ENCODE measurements at places on chromosomes 3 and 15.

DNA sequence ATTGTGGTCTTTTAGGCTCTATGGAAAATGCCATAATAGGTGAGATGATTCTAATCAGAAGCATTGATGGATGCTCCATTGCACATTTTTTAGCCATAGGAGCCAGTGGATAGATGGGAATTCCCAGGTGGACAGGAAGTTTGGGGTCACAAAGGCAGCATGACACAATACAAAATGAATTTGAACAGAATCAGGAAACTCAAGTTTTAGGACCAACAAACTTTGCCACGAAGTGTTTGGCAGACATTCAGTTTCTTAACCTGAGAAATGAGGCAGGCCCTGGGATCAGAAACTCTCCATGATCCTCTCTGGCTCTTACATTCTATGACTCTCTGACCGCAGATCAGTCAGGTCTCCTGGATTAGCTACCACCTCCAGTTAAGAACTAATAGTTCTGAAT is 275.4 kb downstream of the TIGIT start:
- peak; percentile 14 for DNase-seq

DNA sequence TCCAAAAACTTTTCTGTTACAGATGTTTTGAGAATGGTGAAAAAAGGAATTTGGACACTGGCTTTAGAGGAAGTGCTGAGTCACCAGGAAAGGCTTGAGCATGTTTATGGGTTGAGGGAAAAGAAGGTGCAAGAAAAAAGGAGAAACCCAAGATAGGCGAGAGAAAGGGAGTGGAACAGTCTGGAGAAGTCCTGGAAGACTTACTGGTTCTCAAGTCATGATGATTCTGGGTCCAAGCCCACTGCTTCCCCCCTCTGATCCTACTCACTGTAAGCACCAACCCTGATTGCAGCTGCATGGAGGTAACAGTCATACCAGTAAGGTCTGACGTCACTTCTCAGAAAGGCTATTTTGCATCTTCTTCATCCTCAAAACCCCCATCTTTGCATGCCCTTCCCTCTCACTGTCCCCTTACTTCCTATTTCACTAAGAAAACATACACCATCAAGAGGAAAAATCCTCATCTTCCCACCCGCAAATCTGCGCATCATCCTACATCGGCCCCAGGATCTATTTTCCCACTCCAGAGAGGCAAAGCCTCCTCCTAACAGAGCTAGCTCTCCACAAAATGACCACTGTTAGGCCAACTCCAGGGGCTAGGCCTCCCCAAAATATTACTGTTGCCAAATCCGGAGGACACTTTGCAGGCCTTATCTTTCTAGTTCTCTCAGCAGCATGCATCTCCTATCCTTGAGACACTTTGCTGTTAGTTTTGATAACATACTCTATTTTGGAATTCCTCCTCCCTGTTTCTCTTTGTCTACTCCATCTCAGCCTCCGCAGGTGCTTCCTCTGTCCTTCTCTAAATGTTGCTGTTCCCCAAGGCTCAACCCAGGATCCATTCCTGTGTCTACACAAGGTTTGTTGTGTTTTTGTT is 3.2 kb upstream of the ATP13A3 start:
- peak; percentile 58 for DNase-seq

GRCh38 chr3:171614318-171614921 is 154.2 kb upstream of the TNIK start:
- DNase-seq = peak; percentile 3

GRCh38 chr15:60890375-60891230 is 338.5 kb downstream of the RORA start:
- no peak for DNase-seq

GRCh38 chr3:48084929-48085328 is 68.7 kb upstream of the MAP4 start:
- no peak for DNase-seq

DNA sequence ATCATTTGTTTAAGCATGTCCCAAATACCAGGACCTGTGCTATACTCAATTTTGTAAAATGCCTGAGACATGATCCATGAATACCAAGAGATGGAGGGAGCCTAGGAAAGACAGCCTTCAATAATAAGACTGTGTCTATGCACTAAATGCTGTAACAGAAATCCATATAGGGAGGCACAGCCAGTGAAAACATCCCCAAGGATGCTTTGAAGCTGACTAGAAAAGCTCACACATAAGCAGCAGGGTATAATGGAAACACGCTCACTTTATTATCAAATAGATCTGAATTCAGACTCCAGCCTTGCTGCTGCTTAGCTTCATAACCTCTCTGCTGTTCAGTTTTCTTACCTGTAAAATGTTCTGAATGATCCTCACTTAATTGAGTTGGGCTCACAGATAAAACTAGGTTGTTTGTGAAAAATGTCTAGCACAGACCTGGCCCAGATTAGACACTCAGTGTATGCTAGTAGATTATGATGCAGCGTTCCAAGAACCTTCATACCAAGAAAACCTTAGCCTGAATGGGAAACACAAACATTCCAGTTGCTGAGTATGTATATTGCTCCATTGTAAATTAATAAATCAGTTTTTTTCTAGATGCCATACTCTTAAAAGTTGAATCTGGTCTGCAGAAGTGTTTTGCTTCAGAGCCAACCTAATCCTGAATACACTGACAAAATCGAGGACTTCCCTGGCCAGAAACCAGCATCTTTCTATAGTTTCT is 3.8 kb upstream of the LARP6 start:
- DNase-seq = peak; percentile 67

DNA sequence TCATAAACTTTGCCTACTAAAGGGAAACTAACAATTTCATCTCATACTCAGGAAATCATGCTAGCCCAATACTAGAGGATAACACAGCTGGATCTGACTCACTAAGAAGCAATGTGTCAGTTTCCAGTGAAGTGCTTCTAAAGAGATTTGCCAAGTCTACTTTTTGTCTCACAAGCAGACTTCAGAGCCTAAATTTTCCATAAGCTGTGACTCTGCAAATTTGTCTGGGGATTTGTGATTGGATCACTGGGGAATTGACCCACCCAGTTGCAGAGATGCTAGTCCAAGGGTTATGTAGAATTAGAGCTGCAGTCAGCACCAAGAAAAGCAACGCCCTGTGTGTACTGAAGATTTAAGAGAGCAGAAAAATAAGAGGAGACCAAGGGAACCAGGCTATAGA is 647.1 kb downstream of the NTRK3 start:
- DNase-seq = peak; percentile 92

DNA sequence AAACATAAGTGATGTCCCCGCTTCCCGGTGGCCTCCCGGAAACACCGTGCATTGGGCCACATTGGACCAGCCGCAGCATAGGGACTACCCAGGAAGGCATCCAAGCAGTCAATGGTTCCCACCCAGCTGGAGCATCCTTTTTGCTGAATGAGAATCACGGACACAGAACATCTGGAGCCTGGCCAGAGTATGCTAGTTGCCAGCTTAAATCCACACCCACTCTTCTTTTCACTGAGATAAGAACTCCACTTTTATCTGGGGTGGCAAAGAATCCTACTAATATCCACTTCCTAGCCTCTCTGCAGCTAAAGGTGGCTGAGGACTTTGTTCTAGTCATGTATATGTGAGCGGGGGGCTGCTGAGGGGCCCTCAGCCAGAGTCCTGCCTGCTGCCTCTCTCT is 95.2 kb upstream of the PLXNA1 start:
- no peak for DNase-seq

- peak; percentile 85 for DNase-seq
Observed at GRCh38 chr3:61560517-61561373, 626 bp upstream of the PTPRG start.

GRCh38 chr3:151837057-151837456 is 23.1 kb downstream of the AADAC start:
- DNase-seq = peak; percentile 92

- peak; percentile 65 for DNase-seq
Observed at GRCh38 chr15:37015035-37015434, 85.3 kb downstream of the MEIS2 start.

DNA sequence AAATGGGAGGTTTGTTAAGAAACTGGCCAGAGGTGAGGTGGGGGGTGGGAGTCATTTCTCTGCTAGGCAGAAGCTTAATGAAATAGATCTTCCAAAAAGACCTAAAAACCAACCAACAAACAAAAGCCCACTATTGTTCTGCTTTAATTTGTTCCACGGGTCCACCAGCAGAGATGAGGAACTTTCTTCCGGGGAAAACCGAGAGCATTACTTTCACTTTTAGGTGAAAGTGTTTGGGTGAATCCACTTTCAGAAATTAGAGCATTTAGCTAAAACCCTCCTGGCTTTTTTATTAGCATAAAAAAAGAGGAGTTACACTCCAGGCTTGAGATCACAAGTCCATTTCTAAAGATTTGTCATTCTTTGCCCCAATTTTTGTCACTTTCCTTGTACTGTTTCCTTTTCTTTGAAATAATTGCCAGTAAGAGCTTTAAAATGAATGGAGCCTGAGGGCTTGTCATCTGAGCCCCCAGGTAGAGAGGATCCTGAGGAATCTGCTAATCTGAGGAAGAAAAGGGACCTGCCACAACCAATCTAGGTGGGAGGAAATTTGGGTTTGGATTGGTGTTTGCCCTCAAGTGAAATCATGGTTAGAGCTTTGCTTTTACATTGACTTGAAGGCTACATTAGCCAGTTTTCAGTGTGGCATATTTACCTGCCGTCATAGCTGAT is 667.6 kb downstream of the NAALADL2 start:
- no peak for DNase-seq

DNA sequence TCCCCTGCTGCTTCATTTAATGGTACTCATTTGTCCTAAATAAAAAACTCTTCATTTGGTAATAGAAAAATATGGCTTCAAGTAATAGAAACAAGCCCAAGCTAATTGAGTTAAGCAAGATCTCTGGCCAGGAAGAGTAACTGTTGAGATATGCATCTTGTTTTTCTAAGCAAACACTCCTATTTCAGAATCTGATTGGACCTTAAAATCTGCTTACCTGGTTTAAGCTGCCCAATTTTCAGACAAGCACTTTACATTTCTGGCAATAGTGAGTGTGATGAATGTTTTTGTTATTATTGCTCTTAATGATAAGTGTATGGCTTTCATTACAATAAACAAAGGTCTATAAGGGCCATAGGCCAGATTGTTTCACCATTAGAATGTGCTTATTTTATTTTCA is 86.2 kb downstream of the CMSS1 start:
- no peak for DNase-seq

- peak; percentile 74 for DNase-seq
Observed at GRCh38 chr15:78979456-78980320, 34.8 kb upstream of the CTSH start.

DNA sequence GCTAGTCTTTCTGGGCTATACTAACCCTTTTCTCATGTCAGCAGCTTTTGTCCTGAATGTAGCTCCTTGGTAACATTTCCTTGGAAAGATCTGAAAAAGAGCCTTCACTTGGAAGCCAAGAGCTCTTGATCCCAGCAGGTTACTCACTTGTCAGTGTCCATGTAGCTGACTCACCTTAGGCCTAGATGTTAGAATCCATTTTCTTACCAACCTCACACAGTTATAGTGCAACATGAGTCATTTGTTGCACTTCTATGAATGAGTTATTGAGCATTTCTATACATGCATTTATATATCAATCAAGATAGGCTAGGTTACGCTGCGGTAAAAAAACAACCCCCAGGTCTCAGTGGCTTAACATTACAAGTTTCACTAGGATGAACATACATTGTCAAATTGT is 106.8 kb upstream of the SLC7A14 start:
- DNase-seq = peak; percentile 48

DNA sequence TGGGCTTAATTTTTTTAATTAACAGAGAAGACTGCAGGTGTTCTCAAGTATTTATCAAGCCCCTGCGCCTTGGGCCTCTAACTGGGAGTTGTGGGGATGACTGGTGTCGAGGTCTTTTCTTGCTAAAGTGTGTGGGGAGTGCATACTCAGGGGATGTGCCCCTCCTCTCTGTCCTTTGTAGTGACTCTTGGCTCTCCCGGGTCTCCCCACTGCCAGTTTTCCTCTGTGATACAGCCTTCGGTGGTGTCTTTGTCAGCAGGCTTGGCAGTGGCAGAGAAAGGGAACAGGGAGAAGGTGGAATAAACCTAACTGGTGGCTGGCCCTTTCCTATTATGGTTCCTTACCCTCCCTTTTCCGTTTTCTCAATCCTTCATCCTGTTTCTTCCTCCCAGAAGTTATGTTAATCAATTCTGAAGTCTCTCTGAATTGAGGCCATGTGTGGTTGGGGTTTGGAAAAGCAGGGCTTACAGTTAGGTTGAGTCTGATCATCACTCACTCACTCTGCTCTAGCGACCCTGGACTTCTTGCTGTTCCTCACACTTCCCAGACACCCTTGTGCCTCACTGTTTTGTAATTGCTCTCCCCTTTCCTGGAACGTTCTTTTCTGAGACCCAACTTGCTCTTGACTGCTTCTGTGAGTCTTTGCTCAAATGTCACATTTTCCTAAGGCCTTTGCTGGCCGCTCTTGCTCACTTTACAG is 158.1 kb downstream of the PTPRG start:
- DNase-seq = no peak

DNA sequence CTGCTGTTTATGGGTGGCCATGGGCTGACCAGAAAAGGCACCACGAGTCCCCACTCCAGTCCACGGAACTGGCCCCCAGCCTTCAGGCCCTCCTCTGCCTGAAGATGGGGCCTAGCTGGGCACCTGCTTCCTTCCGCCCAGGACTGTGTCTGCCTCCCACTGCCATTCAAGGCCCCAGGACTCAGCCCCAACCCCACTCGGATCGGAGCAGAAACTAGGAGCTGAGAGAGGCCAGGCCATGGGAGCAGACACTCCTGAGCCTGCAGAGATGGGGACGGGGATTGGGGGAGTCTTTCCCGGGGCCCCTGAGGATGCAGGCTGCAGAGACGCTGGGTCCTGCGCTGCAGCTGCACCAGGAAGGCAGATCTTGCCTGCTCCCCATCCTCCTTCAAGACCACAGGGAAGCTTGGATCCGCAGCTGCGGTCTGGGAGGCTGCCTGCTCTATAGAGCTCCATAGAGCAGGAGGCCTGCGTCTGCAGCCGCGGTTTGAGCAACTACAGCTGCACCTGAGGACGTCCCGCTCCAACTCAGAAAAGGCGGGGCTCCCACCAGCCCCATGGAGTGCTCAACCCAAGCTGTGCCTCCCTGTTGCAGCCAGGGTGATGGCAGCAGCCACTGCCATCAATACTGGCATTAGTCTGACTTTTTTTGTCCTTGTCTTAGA is 383.9 kb upstream of the TMCO5A start:
- DNase-seq = no peak

DNA sequence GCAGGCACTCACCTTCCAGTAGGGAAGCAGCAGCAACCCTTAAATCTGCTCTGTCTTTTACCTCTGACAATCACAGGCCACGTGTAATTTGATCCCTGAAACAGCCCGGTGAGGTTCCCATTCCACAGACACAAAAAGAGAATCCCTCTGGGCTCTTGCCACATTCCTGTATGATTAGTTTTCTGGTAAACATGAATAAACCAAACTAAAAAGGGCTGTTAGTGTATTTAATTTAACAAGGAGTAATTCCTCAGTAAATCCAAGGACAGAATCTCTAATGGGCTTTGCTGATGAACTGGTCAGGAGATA is 186.9 kb downstream of the FAM43A start:
- DNase-seq = peak; percentile 88

GRCh38 chr3:16402451-16402850 is 111.0 kb downstream of the RFTN1 start:
- peak; percentile 60 for DNase-seq

- DNase-seq = peak; percentile 90
Observed at GRCh38 chr15:29364426-29365078, 94.9 kb upstream of the NSMCE3 start.

GRCh38 chr15:44722011-44722410 is 10.7 kb downstream of the B2M start:
- no peak for DNase-seq

- DNase-seq = no peak
Observed at GRCh38 chr3:119427669-119428068, 35.7 kb downstream of the TMEM39A start.
